ENCODE measurements at places on chromosomes 7 and 10. TPM values are rescaled to one million over a fixed set of nuclear protein-coding genes. Genes with fewer than 3 reads are reported as not detected.

NUPR2 gene
- total RNA-seq, result not detected

PAXIP1 gene
- total RNA-seq, result 9.9 TPM

NAT16 gene
- total RNA-seq, result not detected

SH2B2 gene
- 83.1 TPM for total RNA-seq

SKAP2 gene
- 16.4 TPM for total RNA-seq

Measured in SJSA1 (cell line).